ENCODE measurements at places on chromosomes 3 and 15.

DNA sequence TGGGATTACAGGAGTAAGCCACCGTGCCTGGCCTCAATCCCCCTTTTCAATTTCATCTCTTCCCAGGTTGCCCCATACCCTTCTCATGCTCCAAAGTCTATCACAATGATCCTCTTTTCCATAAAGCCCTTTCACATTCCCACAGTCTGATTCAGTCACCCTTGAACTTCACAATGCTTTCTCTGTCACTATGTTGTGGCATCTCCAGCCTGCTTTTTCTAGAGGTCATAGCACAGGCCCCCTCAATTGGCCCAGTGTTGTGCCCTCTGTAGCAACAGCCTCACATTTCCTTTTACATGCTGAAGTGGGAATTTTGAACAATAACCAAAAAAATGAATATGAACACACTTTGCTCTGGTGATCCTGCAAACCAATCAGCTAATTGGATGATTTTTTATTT, 21.5 kb downstream of the DRD3 start:
- H3K36me3 ChIP-seq: no peaks in the 10 kb centered on the region
- H3K4me1 ChIP-seq: no peaks in the 10 kb centered on the region
- no peak for DNase-seq
- H3K4me3 ChIP-seq: no peak overlapping the region
- peaks cover 11% of the 10 kb centered on the region for H3K27me3 ChIP-seq
- H3K27ac ChIP-seq: no peak overlapping the region

DNA sequence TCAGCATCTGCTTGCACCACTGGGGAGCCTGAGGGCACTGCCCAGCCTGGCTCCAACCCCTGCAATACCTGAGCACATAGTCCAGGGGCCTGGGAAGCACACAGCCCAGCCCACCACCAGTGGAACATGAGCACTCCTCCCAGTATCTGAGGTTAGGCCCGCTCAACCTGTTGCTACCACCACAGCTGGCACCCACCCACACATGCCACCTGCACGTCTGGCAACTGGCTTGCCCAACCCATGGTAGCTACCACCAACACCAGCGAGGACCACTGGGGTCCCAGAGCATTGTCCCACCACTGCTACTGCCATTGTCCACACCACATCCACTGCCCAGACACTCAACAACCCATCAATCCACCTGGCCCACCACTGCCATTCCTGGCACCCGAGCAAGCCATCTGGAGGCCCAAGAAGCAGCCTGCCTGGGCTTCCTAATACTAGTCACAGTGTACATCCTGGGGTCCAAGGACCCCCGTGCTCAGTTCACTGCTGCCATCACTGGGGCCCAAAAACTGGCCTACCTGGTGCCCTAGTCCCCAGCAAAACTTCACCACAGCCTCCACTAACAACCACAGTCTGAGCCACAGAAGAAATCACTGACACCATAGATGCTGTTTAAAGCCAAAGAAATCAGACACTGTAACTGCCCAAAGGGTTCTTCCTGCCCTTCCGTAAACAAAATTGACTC, 62.1 kb upstream of the TBC1D23 start:
- no peaks in the 10 kb centered on the region for H3K36me3 ChIP-seq
- H3K27ac ChIP-seq: no peak overlapping the region
- DNase-seq: no peak

- H3K27me3 ChIP-seq: no peaks in the 10 kb centered on the region
- H3K27ac ChIP-seq: no peak overlapping the region
- no peak overlapping the region for H3K4me3 ChIP-seq
These were observed 222.7 kb upstream of the NAALADL2 start for GRCh38 chr3:174636451-174636850.

DNA sequence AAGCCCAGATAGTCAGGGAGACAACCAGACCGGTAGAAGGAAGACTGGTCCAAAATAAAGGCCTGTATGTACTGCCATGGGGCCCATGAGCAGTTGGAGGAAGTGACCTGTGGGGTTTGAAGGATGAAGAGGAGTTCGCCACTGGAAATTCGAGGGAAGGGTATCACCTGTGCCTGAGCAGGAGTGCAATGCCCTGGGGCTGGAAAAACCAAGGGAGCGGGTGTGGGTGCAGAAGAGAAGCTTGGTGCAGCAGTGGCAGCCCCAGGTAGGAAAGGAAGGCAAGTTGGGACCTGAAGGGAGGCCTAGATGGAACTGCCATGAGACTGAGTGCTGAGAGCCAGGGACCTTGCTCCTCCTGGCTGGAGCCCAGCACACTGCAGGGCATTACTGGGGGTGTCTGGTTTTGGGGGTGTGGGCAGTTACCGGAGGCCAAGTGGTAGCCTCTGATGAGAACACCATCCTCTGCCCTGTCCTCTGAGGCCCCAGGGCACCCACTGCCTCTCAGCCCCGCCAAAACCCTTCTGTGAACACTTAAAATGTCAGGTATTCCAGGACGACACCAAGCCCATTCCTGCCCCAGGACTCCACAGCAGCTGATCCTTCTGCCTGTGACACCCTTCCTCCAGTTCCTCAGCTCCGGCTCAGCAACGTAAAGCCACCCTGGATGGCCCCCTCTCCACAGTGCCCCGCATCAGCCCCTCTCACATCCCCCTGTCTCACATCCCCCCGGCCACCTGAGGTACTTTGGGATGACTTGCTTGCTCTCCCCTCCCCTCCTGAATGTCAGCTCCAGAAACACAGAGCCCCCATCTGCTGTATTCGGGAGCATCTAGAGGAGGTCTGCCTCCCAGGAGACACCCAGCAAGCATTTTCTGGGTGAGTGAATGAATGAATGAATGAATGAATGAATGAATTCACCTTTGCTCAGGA, 42.9 kb downstream of the WNT7A start:
- no peak for DNase-seq
- H3K4me3 ChIP-seq: no peak overlapping the region
- H3K27ac ChIP-seq: no peak overlapping the region
- H3K27me3 ChIP-seq: peaks cover 3% of the 10 kb centered on the region
